ENCODE measurements at places on chromosomes 6 and 20.

- no peak for DNase-seq
These were observed 141.3 kb downstream of the MMS22L start for GRCh38 chr6:97141756-97142155.

DNA sequence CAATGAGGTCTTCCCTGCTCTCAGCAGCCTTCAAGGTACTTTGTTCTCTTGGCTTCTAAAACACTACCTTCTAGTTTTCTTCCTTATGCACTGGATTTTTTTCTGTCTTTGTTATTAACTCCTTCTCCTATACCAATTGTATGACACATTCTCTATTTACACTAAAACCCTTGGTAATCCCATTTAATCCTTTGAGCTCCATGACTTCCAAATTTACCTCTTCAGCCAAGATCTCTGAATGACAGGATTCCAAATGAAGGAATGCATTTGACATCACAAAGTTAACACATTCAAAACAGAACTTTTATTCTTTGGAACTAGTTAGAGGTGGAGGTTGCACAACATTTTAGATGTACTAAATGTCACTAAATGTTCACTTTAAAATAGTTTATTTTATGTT, 86.6 kb upstream of the SAMD5 start:
- DNase-seq: no peak

GRCh38 chr6:14283600-14284235, 166.1 kb downstream of the CD83 start:
- peak; percentile 35 for DNase-seq

DNA sequence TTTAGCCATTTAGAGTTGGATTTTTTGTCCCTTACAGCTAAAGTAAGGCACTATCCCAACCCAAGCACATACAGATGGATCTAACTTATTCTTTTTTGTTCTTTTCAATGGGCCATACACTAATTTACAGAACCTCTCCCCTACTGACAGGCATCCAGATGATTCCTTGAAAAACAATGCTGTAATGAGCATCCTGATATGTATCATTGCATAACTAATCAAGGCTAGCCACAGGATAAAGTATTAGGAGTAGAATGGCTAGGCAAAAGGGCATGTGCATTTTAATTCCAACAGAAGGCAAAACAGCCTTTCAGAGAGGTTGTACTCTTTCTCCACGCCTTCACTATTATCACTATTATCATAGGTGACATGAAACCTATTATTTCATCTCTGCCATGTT, 54.1 kb downstream of the ELOVL5 start:
- DNase-seq: no peak

DNA sequence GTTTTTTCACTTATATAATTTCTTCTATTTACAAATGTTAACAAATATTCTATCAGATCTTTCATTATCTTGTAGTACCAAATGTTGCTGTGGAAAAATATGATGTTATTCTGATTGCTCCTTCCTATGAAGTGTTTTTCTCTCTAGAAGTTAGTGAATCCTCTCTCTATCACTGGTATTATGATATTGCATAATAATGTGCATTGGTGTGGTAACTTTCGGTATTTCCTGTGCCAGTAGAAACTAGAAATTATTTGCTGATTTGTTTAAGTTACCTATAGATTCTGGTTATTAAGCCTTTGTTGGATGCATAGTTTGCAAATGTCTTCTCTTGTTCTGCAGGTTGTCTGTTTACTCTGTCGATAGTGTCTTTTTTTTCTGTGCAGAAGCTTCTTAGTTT, 342.5 kb downstream of the CENPW start:
- DNase-seq: no peak

DNA sequence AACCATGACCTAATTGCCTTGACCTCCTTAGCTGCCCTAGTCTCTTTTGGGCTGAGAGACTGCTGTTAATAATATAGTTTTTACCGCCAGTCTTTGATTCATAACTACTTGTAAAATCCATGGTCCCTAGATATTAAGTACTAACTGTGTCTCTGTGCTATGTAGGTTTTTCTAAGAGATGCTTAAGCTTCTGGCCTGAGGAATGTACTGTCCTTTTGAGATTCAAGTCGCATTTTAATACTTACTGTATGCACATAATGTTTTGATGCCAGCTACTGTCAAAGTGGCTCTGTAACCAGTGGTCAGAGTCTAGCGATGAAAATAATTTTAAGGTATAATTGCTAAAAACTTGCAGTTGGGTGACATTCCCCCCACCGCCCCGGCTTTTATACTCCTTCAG, 2.1 kb downstream of the AKAP12 start:
- DNase-seq: no peak

DNA sequence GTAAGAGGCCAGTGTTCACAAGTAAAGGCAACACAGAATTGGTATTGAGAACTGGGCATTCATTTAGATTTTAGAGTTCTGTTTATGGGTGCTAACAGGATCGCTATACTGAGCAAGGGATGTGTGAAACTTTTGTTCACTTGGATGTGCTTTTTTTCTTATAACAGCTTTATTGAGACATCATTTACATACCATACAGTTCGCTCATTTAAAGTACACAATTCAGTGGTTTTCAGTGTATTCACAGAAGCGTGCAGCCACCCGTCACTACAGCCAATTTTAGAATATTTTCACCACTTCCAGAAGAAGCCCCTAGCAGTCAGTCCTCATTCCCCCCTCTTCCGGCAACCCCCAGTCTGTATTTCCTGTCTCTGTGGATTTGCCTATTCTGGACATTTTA, 48.7 kb downstream of the GFRA4 start:
- DNase-seq: no peak

- DNase-seq: no peak
These were observed 26.0 kb downstream of the PRPF6 start for GRCh38 chr20:64006902-64007301.

GRCh38 chr6:34554291-34555006, 1.7 kb downstream of the SPDEF start:
- DNase-seq: no peak

DNA sequence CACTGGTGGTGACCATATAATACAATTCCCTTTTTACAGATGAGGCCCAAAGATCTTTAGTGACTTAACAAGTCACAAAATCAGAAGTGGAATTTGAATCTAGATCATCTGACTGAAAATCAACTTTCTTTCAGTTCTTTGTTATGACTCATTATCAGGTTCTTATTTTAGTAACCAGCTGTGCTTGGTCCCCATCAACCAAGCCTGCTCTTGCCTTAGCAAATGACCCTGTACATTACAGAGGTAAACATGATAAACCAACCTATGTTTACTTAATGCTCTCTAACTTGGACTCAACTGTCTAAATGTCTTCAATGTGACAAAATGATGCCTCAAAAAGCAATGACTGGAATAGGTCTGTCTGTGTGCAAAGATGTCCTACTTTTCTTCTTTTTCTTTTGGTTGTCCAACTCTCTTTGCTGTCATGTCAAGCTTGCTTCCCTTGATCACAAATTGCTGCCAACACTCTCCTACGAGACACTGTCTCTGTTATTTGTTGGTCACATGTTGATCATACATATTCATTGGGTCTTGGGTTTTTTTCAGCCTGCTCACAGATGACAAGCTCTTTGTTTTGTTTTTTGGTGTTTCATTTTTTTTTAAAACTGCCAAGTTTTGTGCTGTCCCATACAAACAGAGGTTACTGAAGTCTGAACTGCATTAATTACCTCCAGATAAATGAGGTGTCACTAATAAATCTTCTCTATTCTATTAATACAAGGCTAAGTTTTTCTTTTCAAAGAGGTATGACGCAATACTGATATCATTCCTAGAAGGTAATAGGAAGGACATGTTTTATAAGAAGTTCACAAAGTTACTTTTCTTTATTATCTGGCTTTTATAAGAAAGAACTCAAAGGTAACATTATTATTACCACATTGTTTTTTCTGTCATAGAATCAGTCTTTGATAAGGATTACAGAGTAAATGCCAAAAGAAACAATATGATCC, 62.2 kb upstream of the PLN start:
- no peak for DNase-seq
